ENCODE measurements at places on chromosomes 12 and 14.

DNA sequence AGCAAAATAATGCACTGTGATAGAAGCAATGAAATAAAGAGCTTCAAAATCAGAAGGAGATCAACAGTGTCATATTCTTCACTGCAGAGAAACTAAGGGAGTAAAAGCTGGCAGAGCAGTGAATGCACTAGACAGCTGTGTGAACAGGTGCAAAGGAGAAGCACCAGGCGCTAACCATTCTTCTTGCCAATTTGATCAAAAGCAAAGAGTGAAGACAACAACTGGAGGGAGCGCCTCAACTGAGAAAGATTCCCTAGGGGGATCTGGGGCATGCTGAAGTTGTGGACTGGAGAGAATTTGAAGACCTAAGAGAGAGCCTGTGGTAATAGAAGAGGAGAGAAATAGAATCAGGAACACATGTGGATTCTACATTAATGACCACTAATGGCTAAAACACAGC lies 50.4 kb upstream of the OVCH1 start:
- DNase-seq: no peak

- no peak for DNase-seq
Measured at GRCh38 chr14:61109288-61109687, 128.2 kb downstream of the SLC38A6 start.

- no peak for DNase-seq
Measured at GRCh38 chr12:129549656-129550055, 354.2 kb downstream of the TMEM132D start.

- DNase-seq: no peak
Measured at GRCh38 chr14:102828151-102828550, 50.9 kb downstream of the TRAF3 start.

DNA sequence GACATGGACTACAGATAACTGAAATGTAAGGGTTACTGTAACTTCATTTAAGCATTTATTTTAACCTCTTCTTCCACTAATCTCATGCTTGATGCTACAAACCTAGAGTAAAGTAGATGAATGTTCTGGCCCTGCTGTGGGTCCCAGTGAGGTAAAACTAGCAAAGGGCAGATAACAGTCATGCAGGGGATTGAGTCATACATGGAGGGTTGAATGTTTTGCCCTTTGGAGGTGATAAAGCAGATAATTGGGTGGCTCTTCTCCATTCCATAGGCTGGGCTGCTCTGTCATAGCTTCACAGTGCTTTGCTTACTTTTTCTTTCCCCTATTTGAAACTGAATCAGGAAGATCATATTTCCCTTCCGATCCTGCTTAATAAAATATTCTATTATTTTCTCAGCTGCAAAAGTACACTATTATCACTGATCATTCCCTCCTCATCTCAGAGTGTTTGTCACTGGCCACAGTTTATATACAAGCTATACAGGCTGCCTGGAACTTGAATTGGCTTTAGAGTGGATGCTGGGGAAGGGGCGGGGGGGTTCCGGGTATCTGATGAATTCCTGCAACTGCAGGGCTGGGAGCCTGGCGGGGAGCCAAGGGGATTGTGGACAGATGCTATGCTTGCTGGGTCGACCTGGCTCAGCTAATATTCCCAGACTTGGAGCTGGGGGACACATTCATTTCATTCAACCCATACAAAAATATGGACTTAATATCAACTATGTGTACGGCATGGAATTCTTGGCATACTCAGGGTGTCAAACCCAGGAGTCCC lies 235.1 kb downstream of the NRXN3 start:
- no peak for DNase-seq

DNA sequence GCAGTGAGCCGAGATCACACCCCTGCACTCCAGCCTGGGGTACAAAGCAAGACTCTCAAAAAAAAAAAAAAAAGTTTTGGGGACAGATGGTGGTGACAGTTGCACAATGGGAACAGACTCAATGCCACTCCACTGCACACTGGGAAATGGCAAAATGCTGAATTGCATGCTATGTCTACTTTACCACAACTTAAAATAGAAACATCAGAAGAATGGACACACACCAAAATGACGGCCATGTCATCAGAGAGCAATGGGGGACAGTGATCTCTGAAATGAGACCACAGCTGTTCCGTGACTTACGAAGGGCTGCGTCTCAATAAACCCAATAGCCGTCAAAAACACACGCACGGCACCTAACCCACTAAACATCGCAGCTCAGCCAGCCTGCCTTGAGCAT lies 13.7 kb downstream of the DDX54 start:
- DNase-seq: no peak

GRCh38 chr14:34299360-34299759 lies 162.7 kb downstream of the SPTSSA start:
- no peak for DNase-seq

DNA sequence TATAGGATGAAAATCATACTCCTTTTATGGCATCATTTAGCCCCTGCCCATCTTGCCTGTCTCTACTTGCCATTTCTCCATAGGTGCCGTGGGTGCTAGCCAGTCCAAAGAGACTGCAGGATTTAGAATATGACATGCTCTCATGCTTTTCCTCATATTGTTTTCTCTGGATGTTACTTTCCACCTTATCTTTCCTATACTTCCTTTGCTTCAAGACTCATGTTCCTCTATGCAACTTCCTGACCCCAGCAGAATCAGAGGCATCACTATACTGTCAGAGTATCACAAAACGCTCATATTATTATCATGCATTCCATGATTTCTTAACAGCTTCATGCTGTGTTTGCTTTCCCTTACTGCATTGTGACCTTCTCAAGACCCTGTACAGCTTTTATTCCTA lies 220.8 kb upstream of the ABCD2 start:
- no peak for DNase-seq

- no peak for DNase-seq
Measured at GRCh38 chr14:59249029-59249428, 60.6 kb downstream of the DAAM1 start.

All from stimulated activated CD4-positive, alpha-beta T cell treated with anti-CD3 and anti-CD28 coated beads, Interleukin-1b, Interleukin-23, amount 100 ng/mL, for 1 hour (primary cell).